ENCODE measurements at places on chromosomes 2 and 18. TPM values are rescaled to one million over a fixed set of nuclear protein-coding genes. Genes with fewer than 3 reads are reported as not detected.

DNA sequence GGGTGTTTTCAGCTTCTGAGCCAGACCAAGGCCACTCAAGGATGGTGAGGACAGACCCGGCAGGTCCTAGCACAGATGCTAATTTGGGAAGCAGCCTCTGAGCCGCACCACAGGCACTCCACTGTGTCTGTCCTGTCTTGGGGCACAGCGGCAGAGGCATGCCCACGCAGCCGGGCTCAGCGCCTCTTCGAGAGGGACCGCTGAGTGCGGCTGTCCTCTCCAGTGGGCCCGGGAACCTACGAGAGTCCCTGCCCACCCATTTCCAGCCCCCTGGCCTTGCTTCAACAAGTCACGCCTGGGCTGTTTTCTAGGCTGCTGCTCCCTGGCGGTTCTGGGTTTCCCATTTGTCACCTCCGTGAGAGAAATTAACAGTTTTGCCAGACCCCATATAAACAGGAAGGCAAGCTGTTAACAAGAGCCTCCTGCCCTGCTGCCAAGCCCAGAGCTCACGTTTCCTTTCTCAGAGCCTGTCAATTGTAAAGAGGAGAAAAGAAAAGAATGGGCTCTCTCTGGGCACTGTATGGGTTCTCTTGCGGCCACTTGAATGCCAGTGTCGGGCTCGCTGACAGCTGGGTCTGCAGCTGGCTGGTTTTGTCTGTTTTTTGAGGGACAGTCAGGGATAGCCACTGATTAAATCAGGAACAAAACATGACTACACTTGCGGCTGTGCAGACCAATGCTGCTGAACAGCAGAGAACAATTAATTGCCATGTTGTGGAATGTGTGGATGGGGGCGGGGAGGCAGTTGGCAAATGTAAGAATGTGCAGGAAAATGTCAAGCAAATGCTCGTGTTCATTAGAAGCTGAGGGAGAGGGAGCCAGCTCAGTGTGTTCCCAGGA is 30.6 kb downstream of the TMEM17 start:
- DNase-seq: no peak
- H3K36me3 ChIP-seq: no peaks in the 10 kb centered on the region
- H3K4me1 ChIP-seq: peaks cover 14% of the 10 kb centered on the region
- no peak overlapping the region for H3K27ac ChIP-seq
- H3K27me3 ChIP-seq: no peaks in the 10 kb centered on the region

DNA sequence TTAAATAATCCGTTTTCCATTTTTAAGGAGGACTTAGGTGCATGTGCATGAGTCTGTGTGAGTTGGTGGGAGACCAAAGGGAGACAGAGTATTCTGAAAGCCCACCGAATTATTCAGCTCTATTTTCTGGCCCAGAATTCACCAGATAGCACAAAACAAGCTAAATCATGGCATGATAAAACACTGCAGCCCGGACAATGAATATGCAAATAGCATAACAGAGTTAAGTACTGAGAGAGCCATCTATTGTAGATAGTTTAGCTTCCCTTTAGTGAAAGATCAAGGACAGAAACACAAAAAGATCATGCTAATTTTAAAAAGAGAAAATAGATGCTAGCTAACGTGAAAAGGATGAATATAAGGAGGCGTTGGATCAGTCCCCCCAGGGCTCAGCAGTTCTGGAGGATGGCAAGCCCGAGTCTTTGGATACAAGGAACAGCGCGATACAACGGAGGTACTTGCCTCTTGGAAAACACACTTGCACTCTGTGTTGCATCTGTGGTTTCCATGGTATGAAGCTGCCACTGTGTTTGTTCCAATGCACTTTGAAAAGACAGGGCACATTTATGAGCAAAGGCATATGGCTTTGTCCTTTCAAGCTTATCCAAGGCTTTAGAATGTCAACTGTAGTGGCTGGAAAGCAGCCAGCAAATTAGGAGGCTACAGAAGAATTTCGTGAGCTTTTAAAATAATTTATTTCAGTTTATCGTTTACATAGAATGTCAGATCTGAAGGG is 119.9 kb downstream of the LYPD1 start:
- no peak for DNase-seq
- H3K4me1 ChIP-seq: no peaks in the 10 kb centered on the region
- H3K27ac ChIP-seq: no peak overlapping the region
- H3K36me3 ChIP-seq: no peaks in the 10 kb centered on the region
- no peak overlapping the region for H3K4me3 ChIP-seq
- no peaks in the 10 kb centered on the region for H3K27me3 ChIP-seq

- H3K4me3 ChIP-seq: no peak overlapping the region
- no peak overlapping the region for H3K27ac ChIP-seq
- H3K27me3 ChIP-seq: no peaks in the 10 kb centered on the region
- H3K4me1 ChIP-seq: no peaks in the 10 kb centered on the region
- no peaks in the 10 kb centered on the region for H3K36me3 ChIP-seq
- DNase-seq: no peak
Observed at GRCh38 chr18:41842886-41843285, 112.1 kb upstream of the PIK3C3 start.

GRCh38 chr2:22110244-22110651 is 986.5 kb downstream of the TDRD15 start:
- H3K27ac ChIP-seq: no peak overlapping the region
- H3K36me3 ChIP-seq: no peaks in the 10 kb centered on the region
- H3K4me1 ChIP-seq: no peaks in the 10 kb centered on the region
- no peaks in the 10 kb centered on the region for H3K27me3 ChIP-seq

Gene CXCR4
- total RNA-seq: 243 TPM

Gene C1QL2
- not detected for total RNA-seq

GRCh38 chr2:41906338-41906725 is 141.5 kb upstream of the PKDCC start:
- DNase-seq: no peak
- no peaks in the 10 kb centered on the region for H3K36me3 ChIP-seq
- H3K27me3 ChIP-seq: no peaks in the 10 kb centered on the region
- H3K27ac ChIP-seq: no peak overlapping the region

DNA sequence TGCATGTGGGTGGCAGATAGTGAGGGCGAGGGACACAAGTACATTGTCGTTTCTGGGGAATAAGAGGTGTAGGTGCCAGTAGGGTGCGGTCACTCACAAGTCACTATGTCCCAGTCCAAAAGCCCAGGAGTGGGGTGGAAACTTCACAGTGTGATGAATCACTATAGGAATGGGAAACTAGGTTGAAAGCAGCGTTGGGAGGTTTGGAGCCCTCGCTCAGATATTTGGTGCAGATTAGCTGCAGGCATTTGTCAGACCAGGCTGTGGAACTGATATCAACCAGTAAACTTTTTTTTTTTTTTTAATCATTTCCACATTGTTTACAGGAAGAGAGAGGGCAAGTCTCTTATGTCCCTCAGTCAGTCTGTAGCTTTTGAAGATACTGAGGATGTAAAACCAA is 121.8 kb downstream of the CERS6 start:
- DNase-seq: no peak
- no peak overlapping the region for H3K27ac ChIP-seq
- no peaks in the 10 kb centered on the region for H3K4me1 ChIP-seq
